Adrenal gland (tissue), 19 donors: ENCODE measurements at places on chromosomes 2 and 18. TPM values are rescaled to one million over a fixed set of nuclear protein-coding genes. Genes with fewer than 3 reads are reported as not detected.

DNA sequence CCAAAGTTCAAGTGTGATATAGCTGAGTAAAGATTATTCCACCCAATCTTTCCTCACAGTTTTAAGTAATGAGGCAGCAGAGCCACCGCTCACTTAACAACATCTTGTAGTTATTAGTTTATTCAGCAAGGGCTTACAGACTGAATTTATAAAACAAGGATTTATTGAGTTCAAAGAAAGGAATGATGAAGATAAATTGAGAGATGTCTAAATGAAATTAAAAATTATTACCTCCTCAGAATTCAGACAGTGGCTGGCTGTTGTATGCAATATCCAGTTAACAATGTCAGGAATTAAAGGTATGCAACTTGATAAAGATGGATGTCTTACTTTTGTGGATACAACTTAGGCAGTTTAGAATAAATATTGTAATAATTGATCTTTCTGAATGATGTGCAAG lies 927.3 kb upstream of the CDH2 start:
- DNase-seq, result no peak

GRCh38 chr18:49819823-49820671 lies 6.7 kb upstream of the ACAA2 start:
- no peak for DNase-seq

GRCh38 chr18:79525556-79526467 lies 130.1 kb downstream of the NFATC1 start:
- no peak for DNase-seq

GRCh38 chr2:201049455-201049854 lies 22.0 kb downstream of the HYCC2 start:
- no peak for DNase-seq

GRCh38 chr18:49008156-49008555 lies 57.4 kb upstream of the SMAD7 start:
- no peak for DNase-seq

DNA sequence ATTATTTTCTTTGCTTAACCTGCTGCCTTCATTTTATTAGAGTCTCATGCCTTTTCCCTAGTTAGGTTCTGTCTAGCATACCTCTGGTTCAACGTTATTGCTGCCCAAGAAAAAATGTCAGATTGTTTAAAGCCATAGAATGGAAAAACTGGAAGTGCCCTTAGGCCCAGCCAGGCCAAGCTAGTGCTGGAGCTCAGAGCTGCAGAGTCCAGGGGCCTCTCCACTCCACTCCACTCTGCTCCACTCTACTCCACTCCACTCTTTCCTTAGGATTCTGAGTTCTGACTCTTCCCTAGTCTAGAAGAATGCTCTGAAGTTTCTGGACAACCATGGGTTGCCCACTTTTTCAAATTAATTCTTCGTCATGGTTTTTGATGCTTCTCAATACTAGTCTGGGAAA lies 155.6 kb downstream of the SETBP1 start:
- DNase-seq, result no peak

DNA sequence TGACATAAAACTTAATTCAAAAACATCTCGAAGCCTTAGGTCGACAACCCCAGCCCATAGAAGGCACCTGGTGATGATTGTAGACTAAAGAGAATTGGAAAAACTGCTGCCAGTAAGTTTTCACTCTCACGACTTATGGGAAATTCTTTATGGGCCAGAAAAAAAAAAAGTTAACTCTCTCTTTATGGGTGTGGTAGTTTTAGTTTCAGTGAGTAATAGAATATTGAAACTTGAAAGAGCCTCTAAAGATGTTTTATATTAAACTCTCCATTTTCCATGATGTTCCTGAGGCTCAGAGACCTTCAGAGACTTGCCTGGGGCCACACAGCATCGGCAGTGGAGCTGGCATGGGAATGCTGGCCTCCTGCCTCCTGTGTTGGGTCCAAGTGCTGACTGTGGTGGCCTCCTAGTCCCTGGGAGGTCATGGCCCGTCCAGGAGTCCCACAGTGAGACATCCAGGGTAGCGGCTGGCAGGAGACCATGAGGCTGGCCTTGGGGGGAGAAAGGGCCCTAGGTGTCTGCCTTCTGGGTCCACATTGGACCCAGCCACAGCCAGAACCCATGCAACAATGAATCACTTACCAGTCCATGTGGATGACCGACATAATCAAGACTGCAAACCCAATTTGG lies 158.9 kb downstream of the SEPTIN10 start:
- DNase-seq, result no peak

- no peak for DNase-seq
Measured at GRCh38 chr18:73235491-73235890, 367.7 kb upstream of the NETO1 start.

DNA sequence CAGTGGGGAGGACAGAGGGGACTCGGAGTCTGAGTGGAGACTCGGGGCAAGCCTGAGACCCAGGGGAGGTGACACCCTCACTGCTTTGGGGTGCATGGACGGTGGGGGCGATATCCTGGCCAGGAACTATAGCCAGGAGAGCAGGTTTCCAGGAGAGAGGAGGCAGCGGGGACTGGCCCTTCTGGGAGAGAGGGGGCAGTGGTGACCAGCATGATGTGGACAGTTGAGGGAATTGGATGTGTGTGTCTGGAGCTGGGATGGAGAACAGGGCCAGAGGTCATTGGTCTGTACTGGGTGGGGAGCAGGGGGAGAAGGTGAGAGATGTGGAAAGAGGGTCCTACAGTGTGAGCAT lies 63.6 kb downstream of the ACKR3 start:
- no peak for DNase-seq

DNA sequence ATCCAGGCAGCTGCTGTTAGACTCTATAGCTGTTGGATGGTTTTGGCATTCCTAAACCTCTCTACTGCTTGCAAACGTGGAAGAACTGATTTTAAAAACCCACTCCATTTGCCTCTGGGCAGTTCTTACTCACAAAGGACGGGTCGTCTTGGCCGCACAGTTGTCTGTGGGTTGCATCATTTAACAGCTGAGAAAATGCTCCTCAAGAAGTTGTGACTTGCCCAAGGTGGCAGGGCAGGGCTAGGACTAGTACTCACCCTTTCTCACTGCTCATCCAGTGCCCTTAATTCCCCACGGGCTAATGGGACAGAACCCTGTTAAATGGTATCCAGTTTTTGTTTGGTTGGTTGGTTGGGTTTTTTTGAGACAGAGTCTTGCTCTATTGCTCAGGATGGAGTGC lies 997 bp upstream of the DRC1 start:
- DNase-seq, result no peak

- no peak for DNase-seq
Measured at GRCh38 chr2:155997538-155997937, 335.0 kb downstream of the NR4A2 start.

- peak; percentile 38 for DNase-seq
Measured at GRCh38 chr2:28601616-28602015, 105.8 kb downstream of the PLB1 start.

- DNase-seq, result no peak
Measured at GRCh38 chr18:23059541-23060465, 75.5 kb upstream of the CABLES1 start.

GRCh38 chr2:229118336-229118735 lies 152.8 kb downstream of the PID1 start:
- DNase-seq, result no peak

DNA sequence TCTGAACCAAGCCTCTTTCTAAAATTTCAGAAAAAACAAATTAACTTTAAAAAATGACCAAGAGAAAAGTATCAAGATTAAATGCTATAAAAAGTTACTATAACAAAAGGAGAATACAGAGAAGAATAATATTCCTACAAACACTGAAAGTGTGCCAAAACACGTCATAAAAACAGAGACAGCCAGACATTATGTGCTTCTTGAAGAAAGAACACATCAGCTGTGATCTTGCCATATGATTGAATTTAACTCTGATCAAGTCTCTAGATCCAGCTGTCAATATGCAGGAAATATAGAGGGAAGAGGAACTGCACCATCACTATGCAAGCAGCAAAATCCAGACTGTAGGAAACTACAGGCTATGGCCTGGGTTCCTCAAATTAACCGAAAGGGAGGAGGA lies 33.7 kb upstream of the COL5A2 start:
- DNase-seq, result no peak

DNA sequence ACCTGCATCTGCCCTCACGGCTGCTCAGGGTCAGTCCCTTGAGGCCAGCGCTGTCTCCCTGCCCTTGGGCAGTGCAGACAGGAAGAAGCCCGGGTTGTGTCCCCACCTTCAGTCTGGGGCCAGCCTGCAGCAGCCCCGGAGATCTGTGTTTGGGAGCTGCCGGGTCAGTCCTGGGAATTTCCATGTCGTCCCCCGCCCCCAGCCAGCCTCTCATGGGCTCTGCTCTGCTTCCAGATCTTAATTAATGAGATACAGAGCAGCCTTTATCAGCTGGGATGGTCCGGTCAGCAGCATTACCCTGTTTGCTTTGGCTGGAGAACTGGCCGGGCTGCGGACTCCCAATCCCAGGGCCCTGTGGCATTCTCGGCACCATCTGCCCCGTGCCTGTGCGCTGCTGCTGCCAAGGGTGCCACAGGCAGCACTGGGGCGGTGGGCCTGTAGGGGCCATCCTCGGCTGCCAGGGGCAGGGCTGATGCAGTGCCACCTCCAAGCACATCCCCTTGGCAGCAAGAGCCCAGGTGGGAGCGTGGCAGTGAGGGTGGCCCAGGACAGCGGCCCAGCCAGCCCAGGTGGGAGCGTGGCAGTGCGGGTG lies 2.4 kb downstream of the BOK start:
- no peak for DNase-seq

- no peak for DNase-seq
Measured at GRCh38 chr2:171307560-171307959, 126.2 kb downstream of the METTL8 start.

GRCh38 chr2:54591551-54591950 lies 131.9 kb upstream of the EML6 start:
- no peak for DNase-seq

DNA sequence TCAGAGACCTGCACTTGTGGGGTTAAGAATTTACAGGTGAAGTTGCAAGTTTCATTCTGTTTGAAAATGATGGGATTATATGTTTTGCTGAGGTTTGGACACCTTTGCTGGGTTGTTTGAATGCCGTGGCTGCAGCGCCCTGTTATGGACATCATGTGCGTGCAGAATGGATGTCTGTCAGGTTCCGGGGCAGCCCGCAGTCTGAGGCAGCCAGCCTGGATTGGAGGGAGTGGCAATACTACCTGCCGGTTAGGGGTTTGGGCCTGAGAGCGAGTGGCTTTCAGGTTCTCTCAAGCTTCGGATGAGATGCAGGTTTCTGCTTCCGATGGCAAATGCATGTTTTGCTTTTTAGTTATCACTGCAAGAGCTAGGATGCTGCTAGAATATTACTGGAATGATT lies 1.1 kb downstream of the CASP8 start:
- no peak for DNase-seq

GRCh38 chr2:105880637-105881036 lies 135.9 kb downstream of the NCK2 start:
- DNase-seq, result no peak

- peak; percentile 49 for DNase-seq
Measured at GRCh38 chr2:190417045-190417842, 9.1 kb downstream of the MFSD6 start.

GRCh38 chr2:20615068-20615465 lies 35.8 kb downstream of the HS1BP3 start:
- no peak for DNase-seq

- no peak for DNase-seq
Measured at GRCh38 chr18:73893880-73894279, 253.8 kb downstream of the FBXO15 start.

DNA sequence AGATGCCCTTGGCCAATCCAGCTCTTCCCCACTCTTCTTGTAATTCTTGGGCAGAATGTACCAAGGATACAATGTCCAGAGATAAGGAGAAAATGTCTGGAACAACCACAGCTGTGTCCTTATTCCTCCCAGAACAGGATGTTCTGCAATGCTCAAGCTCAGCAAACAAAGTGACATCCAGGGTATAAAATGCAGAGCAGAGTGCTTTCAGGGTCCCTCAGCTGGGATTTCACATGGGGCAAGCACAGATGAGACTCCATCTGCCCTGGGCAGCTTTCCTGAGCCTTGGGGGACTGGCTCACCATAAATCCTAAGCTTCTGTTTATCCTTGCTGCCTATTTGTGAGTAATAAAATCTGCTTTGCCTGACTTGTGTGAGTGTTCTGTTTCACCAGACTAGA lies 127.4 kb downstream of the VAPA start:
- peak; percentile 33 for DNase-seq

- no peak for DNase-seq
Measured at GRCh38 chr2:95383635-95384027, 18.9 kb upstream of the FAHD2A start.

DNA sequence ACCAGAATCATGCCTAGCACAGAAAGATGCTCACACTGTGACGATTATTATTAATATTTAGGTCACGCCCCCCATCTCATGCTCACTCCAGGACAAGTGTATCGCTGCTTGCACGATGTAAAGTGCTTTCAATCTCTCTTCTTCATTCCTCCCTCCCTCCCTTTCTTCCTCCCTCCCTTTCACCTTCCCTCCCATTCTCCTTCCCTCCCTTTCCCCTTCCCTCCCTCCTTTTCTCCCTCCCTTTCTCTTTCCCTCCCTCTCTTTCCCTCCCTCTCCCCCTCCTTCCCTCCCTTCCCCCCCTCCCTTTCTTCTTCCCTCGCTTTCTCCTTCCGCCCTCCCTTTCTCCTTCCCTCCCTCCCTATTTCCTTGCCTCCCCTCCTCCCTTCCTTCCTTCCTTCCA lies 19.6 kb downstream of the TGOLN2 start:
- no peak for DNase-seq

DNA sequence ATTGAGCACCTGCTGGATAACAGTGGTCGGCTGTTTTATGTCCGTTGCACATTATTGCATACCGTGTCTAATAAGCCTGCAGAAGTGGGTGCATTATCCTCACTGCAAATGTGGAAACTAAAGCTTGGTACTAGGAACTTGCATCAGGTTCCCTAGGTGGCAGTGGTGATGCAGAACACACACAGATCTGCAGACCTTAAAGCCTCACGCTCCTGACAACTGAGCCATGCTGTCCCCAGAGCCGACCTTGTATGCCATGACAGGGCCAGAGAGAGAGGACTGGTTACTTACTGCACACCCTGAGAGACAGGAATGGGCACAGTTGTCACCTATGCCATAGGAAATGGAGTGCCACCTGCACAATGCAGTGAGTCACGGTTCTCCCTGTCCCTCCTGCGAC lies 151.8 kb downstream of the SH3RF3 start:
- DNase-seq, result peak; percentile 48

The RPIA gene
- total RNA-seq, result 6.9 TPM

The FAM237A gene
- total RNA-seq, result not detected

The CCDC74B gene
- 4.5 TPM for total RNA-seq

The HOXD4 gene
- 8.1 TPM for total RNA-seq

The DES gene
- total RNA-seq, result 5.9 TPM

The SDC1 gene
- total RNA-seq, result 68.5 TPM

The DSG2 gene
- 6.8 TPM for total RNA-seq

The AAK1 gene
- 97.6 TPM for total RNA-seq

The MARCHF4 gene
- total RNA-seq, result not detected

The CCDC74A gene
- total RNA-seq, result 73.3 TPM
